ENCODE measurements at places on chromosomes 5 and 9.

GRCh38 chr9:100440071-100440470 lies 13.1 kb downstream of the MSANTD3 start:
- no peak for DNase-seq

GRCh38 chr5:479566-480319 lies 36.8 kb downstream of the EXOC3 start:
- no peak for DNase-seq

DNA sequence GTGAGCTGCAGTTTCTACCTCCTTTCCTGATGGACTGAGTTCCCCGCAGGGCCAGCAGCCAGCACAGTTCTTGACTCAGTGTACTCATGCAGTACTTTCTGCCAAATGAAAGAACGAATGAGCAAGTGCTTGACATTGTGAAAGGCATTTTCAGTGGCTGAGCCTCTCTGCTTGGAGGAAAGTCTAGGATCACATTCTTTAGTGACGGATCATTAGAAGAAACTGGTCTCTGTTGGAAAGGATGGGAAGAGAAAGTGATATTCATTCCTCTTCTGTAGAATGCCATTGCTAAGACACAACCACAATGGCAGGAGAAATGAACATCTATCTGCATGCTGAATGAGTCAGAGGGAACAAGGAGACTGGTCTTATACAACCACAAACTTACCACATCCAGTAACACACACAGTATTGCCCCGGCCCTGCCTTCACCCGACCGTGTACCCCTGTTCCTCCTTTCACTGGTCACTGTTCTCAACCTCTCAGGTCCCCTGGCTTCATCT lies 206.9 kb downstream of the CRB2 start:
- no peak for DNase-seq

DNA sequence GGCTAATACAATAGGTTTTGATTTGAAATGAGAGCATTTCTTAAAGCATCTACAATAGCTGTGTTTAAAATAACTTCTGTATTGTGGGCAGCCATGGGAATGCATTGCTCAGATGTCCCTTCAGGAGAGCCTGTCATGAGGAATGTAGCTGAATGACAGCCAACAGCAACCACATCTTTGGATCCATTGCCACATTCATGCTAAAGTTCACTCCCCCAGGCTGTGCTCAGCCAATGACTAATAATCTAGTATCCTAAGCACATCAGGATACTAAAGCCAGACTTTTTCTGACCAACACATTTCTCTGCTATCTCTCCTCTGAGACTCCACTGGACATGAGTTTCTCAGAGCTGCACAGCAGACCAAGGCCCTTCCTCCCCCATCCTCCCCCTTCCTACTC lies 45.5 kb downstream of the HTR1A start:
- no peak for DNase-seq

GRCh38 chr5:124706729-124707361 lies 39.6 kb downstream of the ZNF608 start:
- DNase-seq: no peak

- no peak for DNase-seq
These were observed 392.3 kb downstream of the DMAC1 start for GRCh38 chr9:7407246-7407645.
